ENCODE measurements at places on chromosomes 3 and 15.

- no peak for DNase-seq
Observed at GRCh38 chr15:47932951-47933641, 187.7 kb upstream of the SLC24A5 start.

DNA sequence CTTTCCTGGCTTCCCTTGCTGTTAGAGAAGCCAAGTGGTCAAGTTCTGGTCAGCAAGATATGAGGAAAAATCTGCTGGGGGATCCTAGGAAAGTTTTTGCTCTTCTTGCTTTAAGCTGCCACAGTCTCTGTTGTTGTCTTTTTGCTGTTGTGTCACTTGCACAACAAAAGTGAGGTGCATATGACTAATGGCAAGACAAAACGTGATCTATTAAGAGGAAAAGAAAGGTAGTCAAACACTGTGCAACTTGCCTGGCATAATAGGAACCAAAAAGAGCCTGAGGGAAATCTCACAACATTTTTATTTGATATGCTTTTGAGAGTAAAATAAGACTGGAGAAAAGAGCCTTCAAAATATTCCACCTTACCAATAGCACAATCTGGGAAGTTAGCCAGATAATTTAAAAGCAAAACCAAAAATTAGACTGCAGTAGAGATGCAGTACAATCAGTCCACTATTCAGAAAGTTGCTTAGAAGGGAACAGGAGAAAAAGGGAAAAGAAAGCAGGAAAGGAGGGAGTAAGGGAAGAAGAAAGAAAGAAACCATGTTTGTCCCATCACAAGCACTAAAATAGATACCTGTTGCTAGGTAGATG lies 110.0 kb upstream of the SLC4A7 start:
- no peak for DNase-seq

- DNase-seq, result no peak
Observed at GRCh38 chr3:76039431-76039830, 254.1 kb upstream of the ZNF717 start.

GRCh38 chr3:16423298-16423697 lies 90.2 kb downstream of the RFTN1 start:
- no peak for DNase-seq

GRCh38 chr3:13116426-13116825 lies 43.2 kb upstream of the IQSEC1 start:
- DNase-seq, result no peak

GRCh38 chr3:110139048-110139447 lies 801.7 kb upstream of the DPPA4 start:
- no peak for DNase-seq

GRCh38 chr15:63287109-63287508 lies 9.7 kb downstream of the APH1B start:
- DNase-seq, result no peak

GRCh38 chr3:176850498-176850897 lies 346.8 kb downstream of the TBL1XR1 start:
- DNase-seq, result no peak

GRCh38 chr3:72178463-72179106 lies 393.6 kb upstream of the PROK2 start:
- no peak for DNase-seq

DNA sequence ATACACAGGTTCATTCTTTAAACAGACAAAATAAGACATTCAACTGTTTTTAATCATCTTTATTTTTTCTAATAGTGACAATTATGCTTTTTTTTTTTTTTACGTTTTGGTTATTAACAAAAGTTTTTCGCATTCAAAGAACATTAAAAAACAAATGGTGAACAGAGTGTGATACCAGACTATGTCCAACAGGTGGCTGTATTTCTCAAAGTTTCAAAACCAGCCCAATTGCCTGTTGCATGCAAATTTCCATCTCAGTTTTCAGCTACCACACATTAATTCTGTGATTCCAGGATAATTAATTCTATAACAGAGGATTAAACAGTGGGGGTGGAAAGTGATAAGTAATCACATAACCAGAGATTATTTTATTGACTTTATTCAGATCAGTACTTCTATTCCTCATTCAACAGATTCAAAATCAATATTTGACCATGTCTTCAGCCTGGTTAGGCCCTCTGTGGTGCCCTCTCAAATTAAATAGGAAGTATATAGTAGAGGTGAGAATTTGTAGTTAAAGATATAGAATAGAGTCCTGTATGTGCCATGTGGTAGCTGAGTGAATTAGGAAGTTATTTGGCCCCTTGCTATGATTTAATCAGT lies 122.2 kb upstream of the DCBLD2 start:
- peak; percentile 44 for DNase-seq

GRCh38 chr15:43899928-43900327 lies 73.1 kb downstream of the WDR76 start:
- DNase-seq, result no peak

GRCh38 chr3:98728672-98729071 lies 34.5 kb upstream of the ST3GAL6 start:
- no peak for DNase-seq

GRCh38 chr15:74901612-74902063 lies 5.0 kb downstream of the FAM219B start:
- peak; percentile 84 for DNase-seq

DNA sequence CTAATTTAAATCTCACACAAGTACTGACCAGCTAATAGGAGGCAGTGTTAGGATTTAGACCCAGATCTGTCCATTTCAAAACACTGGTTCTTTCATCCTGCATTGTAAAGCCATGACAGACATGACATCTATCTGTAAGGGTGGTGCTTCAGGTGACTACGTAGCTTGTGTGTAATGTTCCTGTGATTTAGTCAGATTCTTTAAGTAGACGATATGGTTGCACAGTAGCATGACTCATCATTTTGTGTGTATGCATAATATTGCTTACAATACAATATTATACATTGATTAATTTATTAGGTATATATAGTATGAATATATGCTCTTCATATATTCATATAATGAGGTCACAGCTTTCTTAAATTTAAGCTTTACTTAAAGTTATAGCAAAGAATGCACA lies 628.5 kb downstream of the GRM7 start:
- DNase-seq, result no peak

GRCh38 chr3:85572426-85572825 lies 613.6 kb downstream of the CADM2 start:
- DNase-seq, result no peak

DNA sequence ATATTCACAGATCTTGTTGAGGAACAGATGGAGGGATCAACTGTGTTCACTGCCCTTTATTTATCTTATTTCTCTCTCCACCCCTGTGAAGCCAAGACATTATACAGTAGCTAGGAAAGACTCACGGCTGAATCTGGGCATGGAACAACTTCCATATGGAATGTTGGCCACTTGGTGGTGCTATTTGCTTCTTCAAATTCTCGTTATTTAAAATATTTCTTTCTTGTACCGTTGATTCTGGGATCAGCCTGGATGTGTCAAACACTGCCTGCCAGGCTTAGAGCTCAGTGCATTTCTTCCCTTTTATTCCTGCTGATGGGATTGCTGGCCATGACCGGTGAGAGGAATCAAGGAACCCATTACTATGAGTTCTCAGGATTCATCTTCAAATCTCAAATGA lies 17.5 kb upstream of the GASK1A start:
- DNase-seq, result peak; percentile 77

- DNase-seq, result no peak
Observed at GRCh38 chr3:165464736-165465135, 268.6 kb upstream of the SLITRK3 start.

All from AG20443 (cell line).